NCI-H1930 (cell line): ENCODE measurements at places on chromosomes 4 and X.

- no peak for DNase-seq
Observed at GRCh38 chrX:7503251-7503650, 339.7 kb upstream of the VCX start.

- DNase-seq = no peak
Observed at GRCh38 chr4:33296876-33297455, 2576.8 kb downstream of the PCDH7 start.

DNA sequence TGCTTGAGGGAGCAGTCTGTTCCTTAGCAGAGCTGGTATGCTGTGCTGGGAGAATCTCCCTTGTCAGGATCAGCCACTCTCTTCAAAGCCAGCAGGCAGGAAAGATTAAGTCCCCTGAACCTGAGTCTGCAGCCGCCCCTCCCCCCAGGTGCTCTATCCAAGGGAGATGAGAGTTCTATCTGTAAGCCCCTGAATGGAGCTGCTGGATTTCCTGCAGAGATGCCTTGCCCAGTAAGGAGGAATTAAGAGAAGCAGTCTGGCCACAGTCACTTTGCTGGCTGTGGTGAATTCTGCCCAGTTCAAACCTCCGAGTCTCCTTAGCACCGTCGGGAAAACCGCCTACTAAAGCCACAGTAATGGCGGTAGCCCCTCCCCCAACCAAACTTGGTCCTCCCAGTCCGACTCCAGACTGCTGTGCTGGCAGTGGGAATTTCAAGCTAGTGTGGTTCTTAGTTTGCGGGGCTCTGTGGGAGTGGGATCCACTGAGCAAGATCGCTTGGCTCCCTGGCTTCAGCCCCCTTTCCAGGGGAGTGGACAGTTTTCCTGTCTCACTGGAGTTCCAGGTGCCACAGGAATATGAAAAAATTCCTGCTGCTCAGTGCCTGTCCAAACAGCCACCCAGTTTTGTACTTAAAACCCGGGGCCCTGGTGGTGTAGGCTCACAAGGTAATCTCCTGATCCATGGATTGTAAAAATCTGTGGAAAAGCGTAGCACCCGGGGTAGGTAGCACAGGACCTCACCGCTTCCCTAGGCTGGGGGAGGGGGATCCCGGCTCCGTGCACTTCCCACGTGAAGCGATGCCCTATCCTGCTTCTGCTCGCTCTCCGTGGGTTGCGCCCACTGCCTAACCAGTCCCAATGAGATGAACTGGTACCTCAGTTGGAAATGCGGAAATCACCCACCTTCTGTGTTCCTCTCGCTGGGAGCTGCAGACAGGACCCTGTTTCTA is 38.0 kb downstream of the RAB28 start:
- DNase-seq = no peak

DNA sequence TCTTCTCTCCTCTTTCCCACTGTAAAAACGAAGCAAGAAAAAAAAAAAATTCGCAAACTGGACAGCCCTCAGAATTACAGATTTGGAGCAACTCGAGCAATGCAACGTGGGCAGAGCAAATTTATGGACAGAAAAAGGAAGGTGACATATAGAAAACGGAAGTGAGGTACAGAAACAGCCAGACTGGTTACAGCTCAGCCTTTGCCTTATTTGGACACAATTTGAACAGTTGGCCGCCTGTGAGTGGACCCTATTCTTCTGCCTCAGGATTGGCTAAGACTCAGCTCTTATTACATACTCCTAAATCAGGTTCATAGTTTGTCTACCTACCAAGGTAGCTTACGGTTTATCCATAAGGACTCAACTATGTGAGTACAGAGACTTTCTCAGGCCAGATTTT is 98.8 kb downstream of the SOWAHB start:
- DNase-seq = no peak

DNA sequence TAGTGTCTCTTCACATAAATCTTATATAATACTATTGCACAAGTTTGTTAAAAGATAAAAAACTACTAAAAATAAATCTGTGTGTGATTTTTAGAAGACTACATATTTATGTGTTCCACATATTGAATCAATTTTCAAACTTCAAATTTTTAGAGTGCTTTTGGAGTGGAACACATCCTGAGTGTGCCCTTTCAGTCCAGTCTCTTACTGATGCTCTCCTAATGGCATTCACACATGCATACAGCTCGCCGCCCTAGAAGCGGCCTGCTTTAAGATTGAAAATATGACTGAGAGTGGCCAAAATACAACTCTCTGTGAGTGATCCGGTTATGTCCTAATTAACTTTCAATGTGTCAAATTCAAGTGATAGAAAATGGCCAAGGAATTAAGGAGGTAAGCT is 628.8 kb downstream of the ANKRD50 start:
- no peak for DNase-seq

DNA sequence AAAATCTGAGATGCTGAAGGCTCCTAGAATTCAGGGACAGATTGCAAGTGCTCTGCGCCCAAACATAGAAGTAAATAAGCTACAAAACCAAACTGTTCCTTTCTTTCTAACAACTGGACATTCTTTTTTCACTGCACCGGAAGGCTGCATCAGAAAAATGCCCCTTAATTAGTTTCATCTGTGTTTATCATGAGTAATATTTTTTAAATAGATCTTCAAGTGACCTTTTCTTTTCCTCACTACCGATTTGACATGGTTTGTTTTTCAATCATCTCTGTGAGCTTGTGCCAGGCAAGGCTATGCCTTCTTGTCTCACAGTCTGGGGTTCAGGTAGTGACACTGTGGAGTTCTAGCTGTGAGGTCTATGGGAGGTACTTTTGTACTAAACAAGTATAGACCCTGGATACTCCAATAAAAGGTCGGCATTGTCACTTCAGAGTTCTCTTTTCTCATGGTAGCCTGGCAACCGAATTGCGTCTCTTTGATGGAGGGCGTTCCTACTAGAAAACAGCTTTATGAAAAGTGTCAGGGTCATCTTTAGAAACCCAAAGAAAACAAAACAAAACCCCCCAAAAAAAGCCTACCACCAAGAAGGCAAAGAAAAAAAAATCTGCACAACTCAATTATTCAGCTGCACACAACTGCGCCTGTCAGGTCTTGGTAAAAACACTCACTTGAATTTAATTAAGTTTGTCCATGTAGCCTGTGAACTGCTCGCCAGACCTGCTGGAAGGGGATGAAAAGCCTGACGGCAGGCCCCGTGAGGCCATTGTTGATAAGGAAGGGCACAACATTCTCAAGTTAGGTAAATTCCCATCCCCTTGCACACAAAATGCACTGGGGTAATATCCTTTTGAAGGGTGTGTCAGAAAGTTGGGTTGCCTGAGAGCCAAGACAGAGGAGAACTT is 22.8 kb upstream of the ADAMTS3 start:
- DNase-seq = no peak

GRCh38 chrX:148960060-148960459 is 459.6 kb downstream of the AFF2 start:
- DNase-seq = no peak

GRCh38 chr4:78904143-78904542 is 35.1 kb downstream of the PAQR3 start:
- DNase-seq = no peak

DNA sequence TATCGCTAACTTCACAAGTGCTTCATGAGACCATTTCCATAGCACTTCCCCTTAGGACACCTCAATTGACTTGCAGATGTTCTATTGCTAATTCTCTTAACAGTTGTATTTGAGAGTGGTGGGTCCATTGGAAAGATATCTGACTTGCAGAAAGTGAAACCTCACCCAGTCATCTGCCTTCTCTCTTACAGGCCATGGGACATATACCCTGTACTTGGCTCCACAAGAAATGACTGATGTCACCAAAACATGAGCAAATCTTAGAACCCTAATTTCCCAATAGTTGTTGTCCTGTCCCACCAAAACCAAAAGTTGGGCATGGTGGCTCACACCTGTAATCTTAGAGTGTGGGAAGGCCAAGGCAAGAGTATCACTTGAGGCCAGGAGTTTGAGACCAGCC is 101.9 kb upstream of the MAML3 start:
- DNase-seq = no peak

DNA sequence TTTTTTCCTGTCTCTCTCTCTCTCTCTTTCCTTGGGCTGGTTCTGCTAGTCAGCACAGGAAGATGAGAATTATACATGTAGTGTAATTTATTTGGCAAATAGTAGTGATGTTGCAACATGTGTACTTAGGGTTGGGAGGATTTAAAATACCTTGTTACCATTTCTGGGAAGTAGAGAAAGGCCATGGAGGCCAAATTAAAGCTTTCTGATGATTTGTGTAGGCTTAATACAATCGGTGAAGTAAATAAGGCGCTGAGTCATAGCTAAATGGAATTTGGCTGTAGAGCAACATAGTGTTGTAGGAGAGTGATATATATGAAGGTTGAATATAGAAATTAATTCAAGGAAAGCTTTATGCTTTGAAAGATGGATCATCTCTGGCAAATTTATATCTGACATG is 295.3 kb downstream of the GRID2 start:
- no peak for DNase-seq

- no peak for DNase-seq
Observed at GRCh38 chrX:17812763-17813162, 48.3 kb downstream of the RAI2 start.

DNA sequence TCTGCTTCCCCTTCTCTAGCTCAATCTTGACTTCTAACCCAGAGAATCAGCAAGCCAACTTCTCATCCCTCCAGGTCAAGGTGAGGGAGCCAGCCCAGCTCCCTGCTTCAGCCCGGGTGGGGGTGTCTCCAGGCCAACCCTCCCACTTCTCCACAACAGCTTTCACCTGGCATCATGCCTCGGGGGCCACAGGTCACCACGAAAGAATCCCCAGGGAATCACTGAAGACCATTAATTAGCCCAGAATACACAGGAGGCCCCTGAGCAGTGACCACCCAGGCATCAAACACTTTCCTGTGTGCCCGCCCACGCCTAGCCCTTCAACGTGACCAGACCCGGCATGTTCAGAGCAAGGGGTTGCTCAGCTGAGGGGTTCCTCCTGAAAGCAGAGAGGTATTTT is 646.7 kb downstream of the BCOR start:
- DNase-seq = no peak

- no peak for DNase-seq
Observed at GRCh38 chr4:174918058-174918457, at the start of gene ADAM29. TSS of gene ADAM29 (plus strand) at chr4:174918358. CDS start at chr4:174975526, 57,168 bp downstream.

DNA sequence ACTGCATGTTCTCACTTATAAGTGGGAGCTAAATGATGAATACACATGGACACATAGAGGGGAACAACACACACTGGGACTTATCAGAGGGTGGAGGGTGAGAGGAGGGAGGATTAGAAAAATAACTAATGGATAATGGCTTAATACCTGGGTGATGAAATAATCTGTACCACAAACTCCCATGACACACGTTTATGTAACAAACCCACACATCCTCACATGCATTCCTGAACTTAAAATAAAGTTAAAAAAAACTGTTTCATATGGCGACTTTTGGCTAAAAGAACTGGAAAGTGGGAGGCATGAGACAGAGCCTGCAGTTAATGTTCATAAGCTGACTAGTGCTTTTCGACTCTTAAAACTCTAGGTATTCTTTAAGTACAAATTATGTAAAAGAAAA is 98.9 kb upstream of the NPFFR2 start:
- DNase-seq = no peak

DNA sequence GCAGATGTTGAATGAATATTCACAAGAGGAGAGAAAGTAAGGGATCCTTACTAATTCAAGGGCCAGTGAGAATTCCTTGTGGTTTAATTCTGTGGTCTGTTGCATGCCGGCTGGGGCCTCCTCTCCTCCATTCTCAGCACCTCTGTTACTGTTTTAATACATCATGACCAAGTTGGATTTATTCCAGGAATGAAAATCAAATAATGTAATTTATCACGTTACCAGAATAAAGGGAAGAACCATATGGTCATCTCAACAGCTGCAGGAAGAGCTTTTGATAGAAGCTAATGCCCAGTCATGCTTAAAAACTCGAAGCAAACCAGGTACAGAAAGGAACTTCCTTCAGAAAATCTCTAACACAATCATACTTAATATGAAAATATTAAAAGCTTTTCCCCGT is 54.1 kb downstream of the GRK4 start:
- no peak for DNase-seq

DNA sequence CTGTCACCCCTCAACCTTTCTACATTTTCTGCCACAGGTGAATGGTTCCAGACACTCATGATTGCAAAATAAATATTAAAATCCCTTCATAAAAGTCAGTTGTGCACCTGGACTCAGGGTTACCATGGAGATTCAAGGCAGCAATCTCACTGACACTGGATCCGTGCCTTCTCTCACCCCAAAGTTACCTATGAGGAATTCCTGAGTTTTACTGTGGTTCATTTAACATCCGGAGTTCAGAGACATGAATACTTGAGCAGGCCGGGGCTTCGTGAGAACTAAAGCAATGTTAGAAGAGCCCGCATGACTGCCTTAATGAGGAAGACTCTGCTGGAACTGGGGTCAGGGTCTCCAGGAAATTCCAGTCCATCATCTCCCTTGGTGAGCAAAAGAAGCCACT is 12.5 kb upstream of the CLNK start:
- DNase-seq = no peak
